ENCODE measurements at places on chromosomes 3 and 15.

GRCh38 chr15:89514186-89514585 is 17.8 kb upstream of the RHCG start:
- no peak for DNase-seq

DNA sequence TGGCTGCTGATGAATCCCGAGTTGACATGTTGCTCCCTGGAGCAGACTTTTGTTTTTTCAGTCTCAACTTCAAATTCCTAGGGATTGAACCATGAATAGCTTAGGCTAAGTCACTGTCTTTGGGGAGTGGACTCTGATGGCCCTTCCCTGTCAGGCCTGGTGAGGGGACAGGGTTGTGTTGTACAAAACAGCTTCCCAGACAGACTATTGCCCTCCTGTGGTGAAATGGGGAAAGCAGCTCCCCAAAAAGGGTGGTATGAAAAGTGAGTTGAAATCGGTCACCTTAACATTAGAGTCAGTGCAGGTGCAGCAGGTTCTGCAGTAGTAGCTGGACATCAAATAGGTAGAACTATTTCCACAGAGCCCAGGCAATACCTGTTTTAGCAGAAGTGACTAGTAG is 775.6 kb downstream of the ROBO2 start:
- no peak for DNase-seq

GRCh38 chr15:90907838-90908507 is 4.9 kb downstream of the MAN2A2 start:
- DNase-seq: no peak

DNA sequence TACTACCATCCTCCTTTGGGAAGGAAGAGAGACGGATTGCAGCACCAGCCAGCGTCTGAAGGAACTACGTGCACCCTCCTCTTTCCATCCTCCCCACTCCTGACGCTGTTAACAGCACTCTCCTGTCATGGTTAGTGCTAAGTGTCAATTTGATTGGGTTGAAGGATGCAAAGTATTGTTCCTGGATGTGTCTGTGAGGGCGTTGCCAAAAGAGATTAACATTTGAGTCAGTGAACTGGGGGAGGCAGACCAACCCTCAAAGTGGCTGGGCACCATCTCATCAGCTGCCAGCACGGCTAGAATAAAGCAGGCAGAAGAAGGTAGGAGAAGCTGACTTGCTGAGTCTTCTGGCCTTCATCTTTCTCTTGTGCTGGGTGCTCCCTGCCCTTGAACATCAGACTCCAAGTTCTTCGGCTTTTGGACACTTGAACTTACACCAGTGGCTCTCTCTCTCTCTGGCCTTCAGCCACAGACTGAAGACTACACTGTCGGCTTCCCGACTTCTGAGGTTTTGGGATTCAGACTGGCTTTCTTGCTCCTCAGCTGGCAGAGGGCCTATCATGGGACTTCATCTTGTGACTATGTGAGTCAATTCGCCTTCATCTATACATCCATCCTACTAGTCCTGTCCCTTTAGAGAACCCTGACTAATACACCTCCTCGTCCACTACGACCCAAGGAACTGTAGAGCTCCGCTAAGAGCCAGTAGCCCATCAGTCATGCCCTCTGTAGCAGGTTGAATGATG is 128.2 kb upstream of the HES1 start:
- no peak for DNase-seq

DNA sequence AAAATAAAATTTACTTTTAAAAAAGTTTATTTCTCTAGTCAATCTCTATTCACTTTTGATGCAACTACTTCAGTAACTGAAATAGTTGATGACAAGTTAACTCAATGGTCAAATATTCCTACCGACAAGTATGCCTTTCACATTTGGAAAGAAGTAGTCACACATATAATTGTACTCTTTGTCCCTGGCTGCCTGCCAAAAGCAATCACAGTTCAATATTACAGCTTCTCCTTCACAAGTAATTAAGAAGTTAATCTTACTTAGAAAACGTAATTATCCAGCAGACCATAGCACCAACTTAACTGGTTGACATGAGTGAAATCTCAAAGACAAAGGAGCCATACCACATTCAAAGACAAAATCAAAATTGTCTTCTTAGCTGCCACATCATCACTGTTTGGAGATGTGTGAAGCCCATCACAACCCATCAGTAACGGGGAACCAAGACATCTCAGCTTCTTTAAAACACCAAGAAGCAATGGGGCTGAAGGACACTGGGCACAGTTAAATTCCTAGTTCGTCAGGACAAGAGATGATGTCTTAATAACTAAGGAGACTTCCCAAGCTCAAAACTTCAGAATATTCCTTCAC is 86.1 kb downstream of the PLCH1 start:
- no peak for DNase-seq

Measured in naive B cell (primary cell).